RPMI7951 (cell line): ENCODE measurements at places on chromosomes 4 and X. TPM values are rescaled to one million over a fixed set of nuclear protein-coding genes. Genes with fewer than 3 reads are reported as not detected.
A peak's percentile ranks its signal among the peaks of the same experiment; 100 is the strongest.

The TCEAL9 gene
- total RNA-seq, result 105 and 114 TPM in 2 replicates

DNA sequence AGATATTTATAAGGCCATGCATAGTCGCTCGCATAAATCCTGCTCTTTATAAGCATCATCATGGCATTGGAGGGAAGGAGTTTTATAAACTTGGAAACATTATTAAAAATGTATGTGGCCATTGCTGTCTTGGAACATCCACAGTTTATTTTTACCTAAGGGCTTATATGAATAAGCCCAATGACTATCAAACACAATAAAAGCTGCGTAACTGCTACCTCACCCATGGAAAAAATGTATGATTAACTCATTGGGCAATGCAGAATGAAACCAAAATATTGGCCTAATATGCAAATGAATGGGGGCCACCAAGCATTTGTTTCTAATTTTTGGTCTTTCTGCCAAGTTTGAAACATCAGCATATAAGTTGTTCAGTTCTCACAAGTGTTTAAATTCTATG lies 19.1 kb downstream of the GEMIN8 start:
- no peak for DNase-seq

DNA sequence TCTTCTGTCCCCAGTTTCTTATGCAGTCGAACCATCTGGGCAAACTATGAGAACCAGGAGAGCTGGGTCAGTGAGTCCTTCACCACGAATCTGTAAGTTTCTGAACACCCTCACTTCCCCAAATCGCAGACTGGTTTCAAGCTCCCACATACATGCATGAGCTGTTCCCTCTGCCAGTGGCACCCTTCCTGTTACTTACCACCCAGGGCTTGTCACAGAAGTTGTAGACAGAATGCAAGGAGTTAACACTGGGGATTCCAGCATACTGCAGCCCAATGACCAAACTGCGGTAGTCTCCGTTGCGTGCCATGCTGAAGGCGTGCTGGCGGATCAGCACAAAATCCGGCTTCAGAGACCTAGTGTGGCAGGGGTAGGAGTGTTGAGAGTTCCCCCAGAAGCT lies 14.6 kb downstream of the SYN1 start:
- no peak for DNase-seq

- no peak for DNase-seq
These were observed 187.9 kb upstream of the GNPDA2 start for GRCh38 chr4:44914223-44914622.

DNA sequence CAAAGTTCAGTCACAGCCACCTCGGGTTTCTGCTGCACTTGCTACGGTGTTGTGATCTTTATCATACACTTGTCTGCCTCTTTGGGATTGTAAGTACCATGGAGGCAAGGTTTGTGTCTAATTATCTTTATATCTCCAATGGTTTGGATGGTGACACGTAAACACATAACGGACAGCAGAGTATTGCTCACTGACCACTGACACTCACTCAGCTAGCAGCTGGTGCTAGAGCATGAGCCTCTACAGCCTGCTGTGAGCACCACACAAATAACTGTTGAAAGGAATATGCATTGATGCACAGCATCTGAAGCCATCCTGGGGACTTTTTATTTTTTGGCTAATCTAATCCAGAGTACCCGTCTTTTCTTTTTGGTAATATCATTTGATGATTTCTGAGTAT lies 156.0 kb downstream of the DCLK2 start:
- peak; percentile 32 for DNase-seq

GRCh38 chr4:2928242-2929176 lies 34.7 kb downstream of the NOP14 start:
- DNase-seq, result no peak

The TCP11X2 gene
- total RNA-seq, result not detected in 2 replicates
